ENCODE measurements at places on chromosomes 5 and 9.

GRCh38 chr9:130167927-130168326 lies 4.3 kb upstream of the NCS1 start:
- DNase-seq, result no peak

GRCh38 chr5:56871777-56872176 lies 37.6 kb upstream of the SETD9 start:
- no peak for DNase-seq

- no peak for DNase-seq
Measured at GRCh38 chr9:109474944-109475343, 23.2 kb downstream of the PTPN3 start.

- DNase-seq, result no peak
Measured at GRCh38 chr9:89418474-89418845, 79.5 kb downstream of the SEMA4D start.

DNA sequence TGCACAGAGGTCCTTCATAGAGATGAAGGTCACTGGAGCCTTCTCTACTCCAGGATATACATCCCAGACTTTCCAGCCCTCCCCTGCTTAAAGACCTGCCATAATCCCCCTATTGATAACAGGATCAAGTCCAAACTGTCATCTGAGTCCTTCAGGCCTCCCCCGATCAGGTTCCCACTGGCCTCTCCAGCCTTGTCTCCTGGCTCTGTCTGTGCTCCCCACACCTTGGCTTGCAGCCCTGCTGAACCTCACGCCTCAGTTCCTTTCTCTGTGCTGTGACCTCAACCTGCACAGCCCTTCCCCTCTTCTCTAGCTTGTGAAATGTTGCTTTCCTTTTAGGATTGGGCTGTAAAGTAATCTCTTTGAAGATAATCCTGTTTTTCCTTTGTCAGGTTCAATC lies 2.5 kb upstream of the HRH2 start:
- DNase-seq, result no peak

GRCh38 chr5:150001660-150002486 lies 1.3 kb downstream of the HMGXB3 start:
- no peak for DNase-seq

GRCh38 chr9:87882627-87883026 lies at the start of gene SPATA31E1:
Gene SPATA31E1 (plus strand): TSS chr9:87882877. CDS start chr9:87882892, 15 bp downstream.
- no peak for DNase-seq

- no peak for DNase-seq
Measured at GRCh38 chr9:20117482-20117881, 328.6 kb upstream of the SLC24A2 start.

DNA sequence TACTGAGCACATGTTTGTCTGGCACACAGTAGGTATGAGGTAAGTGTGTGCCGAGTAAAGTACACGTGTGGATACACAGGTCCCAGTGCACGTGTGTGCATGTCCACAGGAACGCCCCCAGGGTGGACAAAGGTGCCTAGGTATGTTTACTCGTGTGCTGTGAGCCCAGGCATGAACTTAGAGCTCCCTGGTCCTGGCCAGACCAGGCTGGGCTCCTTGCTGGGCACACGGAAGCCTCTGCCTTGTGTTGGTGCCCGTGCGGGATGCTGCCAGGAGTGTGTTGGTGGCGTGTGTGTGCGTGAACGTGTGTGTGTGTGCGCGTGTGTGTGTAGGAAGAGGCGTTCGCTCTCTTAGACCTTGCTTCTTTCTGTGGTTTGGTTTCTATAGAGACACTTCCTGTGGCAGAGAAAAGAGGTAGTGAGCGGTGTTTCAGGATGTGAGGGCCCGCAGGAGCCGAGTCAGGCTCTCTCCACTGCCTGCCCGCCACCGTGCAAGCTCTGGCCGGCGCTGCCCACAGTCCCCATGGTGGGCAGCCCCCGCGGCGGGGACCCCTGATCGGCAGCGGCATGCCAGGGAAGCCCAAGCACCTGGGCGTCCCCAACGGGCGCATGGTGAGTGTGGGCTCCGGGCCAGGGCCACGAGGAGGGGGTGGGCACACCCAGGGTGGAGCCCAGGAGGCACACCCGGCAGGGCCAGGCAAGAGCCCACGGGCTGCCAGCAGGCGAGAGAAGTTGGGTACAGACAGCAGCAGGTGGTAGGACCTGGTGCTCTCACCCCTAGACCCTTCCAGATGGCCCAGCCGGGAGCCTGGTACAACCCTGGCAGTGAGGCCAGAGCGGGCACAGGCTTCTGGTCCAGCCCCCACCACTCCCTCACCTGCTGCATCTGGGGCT lies at the start of gene RGS14:
Gene RGS14 (plus strand): TSS at position 466 of the 893 bp plus-strand sequence. CDS start 101 bp downstream, at position 567.
- no peak for DNase-seq

DNA sequence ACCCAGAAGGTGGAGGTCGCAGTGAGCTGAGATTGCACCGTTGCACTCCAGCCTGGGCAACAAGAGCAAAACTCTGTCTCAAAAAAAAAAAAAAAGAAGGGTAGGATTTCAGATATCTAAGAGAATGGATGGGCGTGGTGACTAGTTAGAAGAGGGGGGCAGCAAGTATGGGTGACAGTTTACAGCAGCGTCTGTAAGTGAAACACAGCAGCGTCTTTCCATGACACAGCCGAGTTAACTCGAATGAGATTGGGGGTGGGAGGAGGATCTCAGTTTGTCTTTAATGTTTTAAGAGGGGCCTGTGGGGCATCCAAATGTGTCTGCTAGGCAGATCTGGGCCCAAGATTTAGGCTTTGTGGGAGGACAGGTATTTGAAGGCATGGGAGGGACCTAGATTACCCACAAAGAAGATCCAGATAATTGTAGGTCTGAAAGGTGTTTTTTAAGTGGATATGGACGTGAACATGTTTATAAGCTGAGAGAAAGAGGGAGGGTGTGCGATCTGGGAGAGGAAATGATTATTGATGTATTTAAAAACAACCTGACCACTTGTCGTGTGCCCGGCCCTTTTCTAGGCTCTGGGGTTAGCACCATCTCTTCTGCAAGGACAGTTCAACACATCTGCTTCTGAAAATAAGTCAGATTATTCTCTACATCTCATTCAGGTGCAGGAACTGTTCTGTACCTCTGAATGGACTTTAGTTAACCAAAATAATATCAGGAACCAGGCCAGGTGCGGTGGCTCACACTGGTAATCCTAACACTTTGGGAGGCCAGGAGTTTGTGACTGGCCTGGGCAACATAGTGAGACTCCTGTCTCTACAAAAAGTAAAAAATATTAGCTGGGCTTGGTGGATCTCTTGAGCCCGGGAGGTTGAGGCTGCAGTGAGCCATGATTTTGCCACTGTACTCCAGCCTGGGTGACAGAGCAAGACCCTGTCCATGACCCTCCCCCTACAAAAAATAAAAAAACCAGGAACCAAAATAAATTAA lies 2.5 kb downstream of the CEP78 start:
- DNase-seq, result no peak
